ENCODE measurements at places on chromosomes 3 and 15. TPM values are rescaled to one million over a fixed set of nuclear protein-coding genes. Genes with fewer than 3 reads are reported as not detected.

Gene ANKRD34C
- not detected for total RNA-seq

Gene ASB14
- total RNA-seq, result not detected

Gene TP63
- not detected for total RNA-seq

DNA sequence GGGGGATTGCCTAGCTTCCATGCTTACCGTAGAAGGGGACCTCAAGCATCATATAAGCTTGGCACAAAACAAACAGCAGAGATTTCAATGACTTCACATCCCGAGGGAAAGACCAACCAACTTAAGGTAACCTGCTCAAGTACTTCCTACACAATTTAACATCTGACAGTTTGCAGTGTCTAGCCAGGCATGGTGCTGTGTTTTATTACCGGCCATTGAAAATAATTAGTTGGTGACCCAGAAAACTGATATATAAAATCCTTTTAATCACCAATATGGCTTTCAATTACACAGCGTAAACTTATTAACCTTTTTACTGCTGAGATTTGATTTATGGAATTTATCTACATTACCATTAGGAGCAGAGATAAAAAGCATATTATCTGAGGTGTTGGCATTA is 268.3 kb downstream of the ARRDC4 start:
- no peak overlapping the region for H3K4me3 ChIP-seq
- H3K4me1 ChIP-seq, result no peaks in the 10 kb centered on the region
- no peaks in the 10 kb centered on the region for H3K27me3 ChIP-seq
- no peak for DNase-seq

DNA sequence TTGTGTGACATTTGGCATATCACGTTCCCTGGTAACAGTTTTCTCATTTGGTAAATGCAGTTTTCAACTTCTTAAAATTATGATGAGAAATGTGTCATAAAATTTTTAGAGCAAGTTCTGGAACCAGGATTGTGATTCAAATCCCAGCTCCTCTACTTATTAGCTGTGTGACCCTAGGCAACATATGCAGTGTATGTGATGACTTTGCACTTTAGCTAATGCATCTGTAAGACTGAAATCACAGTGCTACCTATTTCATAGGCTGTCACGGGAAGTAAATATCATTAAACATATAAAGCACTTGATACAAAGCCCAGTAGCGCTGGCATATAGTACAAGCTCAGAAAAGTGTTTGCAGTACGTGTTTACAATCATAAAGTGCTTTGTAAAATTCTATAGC is 419.4 kb downstream of the GRM7 start:
- H3K27me3 ChIP-seq, result no peaks in the 10 kb centered on the region
- H3K36me3 ChIP-seq, result no peaks in the 10 kb centered on the region
- H3K4me1 ChIP-seq, result no peaks in the 10 kb centered on the region
- no peak overlapping the region for H3K27ac ChIP-seq
- H3K4me3 ChIP-seq, result no peak overlapping the region
- DNase-seq, result no peak

GRCh38 chr3:149450281-149450680 is 24.2 kb upstream of the TM4SF4 start:
- no peaks in the 10 kb centered on the region for H3K36me3 ChIP-seq
- H3K27ac ChIP-seq, result no peak overlapping the region
- H3K4me1 ChIP-seq, result peaks cover 20% of the 10 kb centered on the region
- H3K27me3 ChIP-seq, result no peaks in the 10 kb centered on the region
